Suppressor macrophage (primary cell): ENCODE measurements at places on chromosomes 6 and 20.
A peak's percentile ranks its signal among the peaks of the same experiment; 100 is the strongest.

DNA sequence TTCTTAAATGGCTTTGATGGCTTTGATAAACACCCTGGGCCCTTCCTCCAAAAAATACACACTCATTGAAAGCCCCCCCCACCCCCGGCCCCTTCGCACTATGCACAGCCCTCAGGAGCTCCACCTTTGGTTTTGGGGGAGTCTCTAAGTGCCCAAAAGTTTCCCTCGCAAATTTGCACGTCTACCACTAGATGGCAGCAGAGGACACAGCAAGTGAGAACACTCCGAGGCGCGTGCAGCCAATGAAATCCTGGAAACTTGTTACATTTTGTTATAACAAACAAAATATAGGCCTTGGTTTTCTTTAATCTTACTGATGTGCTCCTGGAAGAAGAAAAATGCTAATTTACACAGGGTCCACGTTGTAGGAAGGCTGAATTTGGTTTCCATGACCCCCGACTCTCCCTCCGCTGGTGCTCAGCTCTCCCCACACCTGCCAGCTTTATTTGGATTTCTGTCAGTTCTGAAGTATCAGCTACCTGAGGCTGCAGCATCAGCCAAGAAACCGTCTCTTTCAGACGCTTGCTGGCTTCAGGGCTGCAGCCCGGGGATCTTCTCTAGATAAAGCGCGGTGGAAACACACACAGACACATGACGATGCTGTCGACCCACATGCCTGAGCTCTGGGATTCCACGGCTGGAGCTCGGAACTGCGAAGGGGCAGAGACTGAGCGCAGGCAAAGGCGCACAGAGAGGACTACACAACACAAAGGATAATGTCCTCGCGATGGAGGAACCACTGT, 148.3 kb upstream of the RPS6KA2 start:
- DNase-seq, result peak; percentile 84

DNA sequence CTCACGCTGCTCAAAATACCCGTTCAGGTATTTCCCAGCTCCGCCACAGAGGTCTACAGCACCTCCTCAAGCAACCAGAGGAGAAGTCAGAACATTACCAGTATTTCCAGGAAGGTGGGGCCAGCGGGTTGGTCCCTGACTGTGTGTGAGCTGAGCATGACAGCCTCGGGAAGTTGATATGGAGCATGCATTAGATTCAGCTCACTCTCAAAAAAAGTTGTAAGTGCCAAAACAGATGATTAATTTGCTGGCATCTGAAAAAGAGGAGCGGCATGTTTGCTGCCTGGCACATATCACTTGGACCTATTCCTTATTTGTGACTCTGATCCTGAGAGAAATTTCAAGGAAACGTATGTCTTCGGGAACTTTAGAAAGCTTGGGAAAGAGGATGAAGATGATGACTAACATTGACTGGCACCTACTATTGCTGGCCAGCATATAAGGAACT, 32.3 kb downstream of the ELOVL2 start:
- no peak for DNase-seq

DNA sequence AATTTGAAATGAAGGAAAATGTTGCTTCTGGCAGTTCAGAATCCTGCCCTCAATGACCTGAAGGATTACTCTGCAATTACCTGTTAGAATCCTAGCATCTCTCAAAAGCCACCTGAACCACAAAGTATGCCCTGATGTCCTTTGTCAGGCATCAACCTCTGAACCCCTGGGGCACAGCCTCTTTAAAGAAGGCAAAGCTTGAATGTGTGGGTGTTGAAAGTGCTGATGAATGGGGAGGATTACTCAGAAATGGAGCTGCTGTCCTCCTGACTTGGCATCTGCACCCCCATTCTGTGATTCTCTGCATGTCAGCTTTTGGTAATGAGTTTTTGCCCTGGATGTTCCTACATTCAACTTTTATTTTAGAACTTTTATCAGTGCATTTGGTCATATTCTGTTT, 179.2 kb downstream of the PKHD1 start:
- no peak for DNase-seq

DNA sequence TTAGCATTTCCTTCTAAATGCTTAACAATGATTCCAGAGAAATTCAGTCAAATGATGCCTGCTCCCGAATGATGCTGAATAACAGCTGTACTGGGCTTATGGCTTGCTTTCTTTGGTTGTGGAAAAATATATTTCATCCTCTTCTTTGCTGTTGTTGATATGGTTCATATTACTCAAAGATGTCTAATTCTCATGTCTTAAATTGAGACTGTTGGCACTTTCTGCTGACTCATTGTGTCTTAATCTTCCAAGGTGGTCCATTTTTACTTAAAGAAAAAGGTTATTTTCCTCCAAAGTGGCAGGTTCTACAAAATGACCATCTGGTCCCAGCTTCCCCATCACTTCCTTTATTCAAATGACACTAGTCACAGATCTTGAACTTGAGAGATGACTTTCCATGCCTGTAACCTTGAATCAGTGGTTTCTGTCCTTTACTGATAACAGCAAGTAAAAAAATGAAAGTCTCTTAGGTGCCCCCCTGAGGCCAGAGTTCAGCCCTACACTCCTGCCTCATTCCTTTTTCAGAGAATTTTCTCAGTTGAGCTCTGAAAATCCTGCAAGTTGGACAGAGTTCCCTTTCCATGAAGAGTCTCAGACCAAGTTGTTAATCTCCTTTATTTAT, 6.9 kb downstream of the SNAP25 start:
- DNase-seq, result no peak

- DNase-seq, result no peak
Observed at GRCh38 chr20:61595216-61595615, 343.2 kb downstream of the CDH4 start.

DNA sequence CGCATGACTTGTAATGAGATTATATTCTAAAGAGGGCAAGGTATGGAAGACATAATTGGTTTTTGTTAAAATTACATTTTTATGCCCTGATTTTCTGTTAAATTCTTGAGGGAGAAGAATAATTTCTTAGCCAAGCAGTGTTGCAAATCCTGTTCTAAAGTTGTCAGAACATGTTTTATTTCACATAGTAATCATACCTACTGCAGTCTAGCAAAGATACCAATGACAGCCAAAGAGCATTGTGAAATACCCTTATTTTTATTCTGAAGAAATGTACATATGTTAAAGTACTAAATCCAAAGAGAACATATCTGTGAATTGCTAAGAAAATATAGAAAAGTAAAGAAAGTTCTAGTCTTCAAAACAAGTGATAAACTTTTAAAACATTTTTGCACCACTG, 39.6 kb upstream of the SMIM8 start:
- DNase-seq, result no peak

DNA sequence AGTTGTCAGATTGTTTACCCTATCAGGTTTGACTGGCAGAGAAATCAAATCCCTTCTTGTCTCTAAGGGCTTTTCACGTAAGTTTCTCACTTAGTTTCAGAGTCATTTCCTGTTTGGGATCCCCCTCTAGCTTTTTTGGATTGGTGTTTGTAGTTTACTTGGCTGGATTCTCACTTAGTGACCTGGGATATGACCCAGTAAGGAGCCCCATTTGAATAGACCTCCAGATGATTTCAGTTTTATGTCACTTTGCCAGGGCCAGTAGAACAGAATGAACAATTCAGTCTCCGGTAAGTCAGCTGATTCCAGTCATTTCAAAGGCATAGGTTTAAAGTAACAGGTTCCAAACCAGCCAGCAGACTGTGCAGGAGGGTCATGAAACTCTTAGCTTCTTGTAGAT, 8.2 kb downstream of the FAM135A start:
- DNase-seq, result no peak

- DNase-seq, result no peak
Observed at GRCh38 chr6:104212977-104213668, 646.6 kb downstream of the HACE1 start.

DNA sequence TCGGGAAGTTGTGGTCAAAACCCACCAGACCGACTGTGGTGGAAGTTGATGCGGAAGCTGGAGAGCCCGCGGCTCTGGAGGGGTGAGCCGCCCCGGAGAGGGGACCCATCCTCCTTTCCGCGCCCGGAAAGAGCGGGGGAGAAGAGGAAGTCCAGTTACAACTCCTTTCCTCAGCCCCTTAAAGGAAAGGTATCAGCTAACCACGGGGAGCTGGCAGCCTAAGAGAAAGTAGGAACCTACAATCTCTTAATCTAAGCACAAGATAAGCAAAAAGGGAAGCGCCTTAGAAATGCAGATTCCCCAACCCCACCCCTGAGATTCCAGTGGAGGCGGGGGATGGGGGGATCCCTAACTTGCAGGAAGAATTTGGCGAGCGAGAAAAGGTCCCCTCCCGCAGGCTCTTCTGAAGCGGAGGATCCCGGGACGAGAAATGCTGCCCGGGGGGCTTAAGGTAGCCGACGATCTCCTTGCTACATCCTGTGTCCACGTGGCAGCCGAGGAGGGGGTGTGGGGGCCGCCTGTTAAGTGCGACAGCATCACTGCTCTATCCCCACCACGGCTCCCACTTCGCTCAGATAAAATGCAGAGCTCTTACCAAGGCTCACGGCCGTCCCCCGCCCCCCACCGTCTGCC, 87.5 kb downstream of the ZFP64 start:
- DNase-seq, result peak; percentile 62

DNA sequence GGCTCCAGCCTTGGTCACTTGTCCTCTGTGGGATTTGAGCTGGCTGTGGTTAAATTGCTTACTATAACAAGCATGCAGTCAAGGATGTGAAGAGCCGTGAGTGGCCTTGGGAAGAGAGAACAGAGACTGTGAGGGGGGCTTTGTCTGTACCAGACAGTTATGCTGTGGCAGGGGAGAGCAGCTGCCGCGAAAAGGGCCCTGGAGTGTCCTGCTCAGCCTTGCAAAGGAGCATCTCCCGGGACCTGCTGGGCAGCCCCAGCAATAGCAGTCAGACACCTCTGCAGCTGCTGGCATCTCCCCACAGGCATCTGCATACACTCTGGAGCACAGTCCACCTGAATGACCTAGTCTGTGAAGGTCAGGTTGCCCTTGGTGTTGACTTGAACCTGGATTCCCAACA, 6.3 kb downstream of the EBF4 start:
- DNase-seq, result no peak

- peak; percentile 54 for DNase-seq
Observed at GRCh38 chr6:37129566-37129965, 40.4 kb upstream of the PIM1 start.

GRCh38 chr20:46087161-46087560, 2.6 kb downstream of the NCOA5 start:
- DNase-seq, result peak; percentile 33

DNA sequence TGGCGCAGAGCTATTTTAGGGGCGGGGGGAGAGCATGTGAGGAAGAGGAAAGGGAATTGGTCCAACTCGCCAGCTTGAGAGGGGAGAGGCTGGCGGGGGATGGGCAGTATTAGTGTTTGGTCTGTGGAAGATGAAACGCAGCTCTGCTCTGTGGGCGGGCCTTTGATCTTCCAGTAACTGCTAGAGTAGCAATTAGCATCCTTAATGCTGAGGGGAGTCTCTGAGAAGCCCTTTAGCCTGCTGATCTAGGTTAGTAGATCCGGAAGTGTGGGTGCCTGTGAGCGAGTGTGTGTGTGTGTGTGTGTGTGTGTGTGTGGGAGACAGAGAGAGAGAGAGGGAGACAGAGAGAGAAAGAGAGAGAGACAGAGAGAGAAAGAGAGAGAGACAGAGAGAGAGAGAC, 117.2 kb upstream of the BACH2 start:
- DNase-seq, result peak; percentile 5
